ENCODE measurements at places on chromosomes 16 and 17.
A peak's percentile ranks its signal among the peaks of the same experiment; 100 is the strongest.

- DNase-seq, result no peak
Measured at GRCh38 chr17:4329838-4330237, 36.6 kb downstream of the UBE2G1 start.

DNA sequence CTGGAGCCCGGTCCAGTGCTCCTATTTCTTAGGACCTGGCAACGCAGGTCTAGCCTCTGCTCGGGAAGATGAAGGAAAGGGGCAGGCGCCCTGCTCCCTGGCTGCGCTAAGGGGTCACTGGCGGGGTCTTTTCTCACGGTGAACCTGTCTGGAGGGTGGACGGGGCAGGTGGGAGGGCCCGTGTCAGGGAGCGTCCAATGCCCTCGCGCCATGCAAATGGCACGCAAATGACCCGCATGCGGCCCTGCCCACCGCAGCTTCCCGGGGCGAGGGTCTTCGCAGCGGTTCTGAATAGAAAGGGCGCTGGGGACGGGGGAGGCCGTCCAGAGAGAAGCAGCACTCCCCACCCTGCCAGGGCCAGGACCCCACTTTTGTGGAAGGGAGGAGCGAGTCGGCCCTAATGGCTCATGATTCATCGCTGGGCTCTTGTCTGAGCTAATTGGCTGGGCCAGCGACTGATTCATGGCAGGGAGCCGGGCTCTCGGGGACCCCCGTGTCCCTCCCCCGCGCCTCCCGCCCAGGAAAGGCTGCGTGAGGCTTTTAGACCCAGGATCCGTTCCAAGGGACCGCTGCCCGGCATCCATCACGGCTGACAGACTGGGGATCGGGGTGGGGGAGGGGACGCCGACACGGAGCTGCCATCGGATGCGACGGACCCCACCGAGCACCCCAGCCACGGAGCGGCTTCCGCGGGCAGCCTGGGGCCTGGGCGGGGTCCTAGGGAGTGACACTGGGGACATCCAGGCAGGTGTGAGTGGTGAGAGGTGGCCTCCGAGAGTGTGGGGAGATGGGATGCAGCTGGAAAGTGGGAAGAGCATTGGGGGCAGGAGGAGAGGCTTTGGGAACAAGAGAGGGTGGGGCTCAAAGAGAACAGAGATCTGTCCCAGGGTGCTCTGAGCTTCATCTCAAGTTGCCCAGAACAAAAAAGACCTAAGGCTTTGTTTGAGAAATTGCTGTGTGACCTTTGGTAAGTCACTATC is 25.0 kb upstream of the NGFR start:
- no peak for DNase-seq

GRCh38 chr17:46071796-46072195 is 72.7 kb downstream of the STH start:
- DNase-seq, result no peak

DNA sequence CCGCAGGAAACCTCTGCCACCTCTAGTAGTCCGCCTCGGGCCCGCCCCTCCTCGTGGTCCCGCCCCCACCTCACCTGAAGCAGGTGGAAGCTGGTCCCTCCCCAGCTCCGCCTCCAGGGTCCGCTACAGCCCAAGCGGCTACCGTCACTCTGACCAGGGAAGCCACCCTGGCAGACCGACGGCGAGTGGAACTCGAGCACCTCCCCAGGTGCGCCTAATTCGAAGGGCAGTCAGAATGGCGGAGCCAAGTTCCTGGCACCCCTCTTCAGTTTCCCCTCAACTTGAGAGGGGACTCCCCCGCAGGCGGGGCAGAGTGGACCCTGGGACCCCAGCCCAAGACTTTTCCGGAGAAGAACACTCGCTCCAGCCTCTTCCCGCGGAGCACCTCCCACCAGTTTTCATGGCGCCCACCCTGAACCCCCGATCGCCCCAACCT is 507 bp downstream of the FHOD1 start:
- DNase-seq, result peak; percentile 43

- no peak for DNase-seq
Measured at GRCh38 chr16:50154420-50154950, 1.4 kb downstream of the TENT4B start.

- no peak for DNase-seq
Measured at GRCh38 chr17:74702116-74702871, 10.4 kb downstream of the CD300LF start.

GRCh38 chr16:49335828-49336227 is 37.8 kb upstream of the C16orf78 start:
- no peak for DNase-seq

GRCh38 chr17:17495536-17496188 is 533 bp downstream of the RASD1 start:
- peak; percentile 17 for DNase-seq

DNA sequence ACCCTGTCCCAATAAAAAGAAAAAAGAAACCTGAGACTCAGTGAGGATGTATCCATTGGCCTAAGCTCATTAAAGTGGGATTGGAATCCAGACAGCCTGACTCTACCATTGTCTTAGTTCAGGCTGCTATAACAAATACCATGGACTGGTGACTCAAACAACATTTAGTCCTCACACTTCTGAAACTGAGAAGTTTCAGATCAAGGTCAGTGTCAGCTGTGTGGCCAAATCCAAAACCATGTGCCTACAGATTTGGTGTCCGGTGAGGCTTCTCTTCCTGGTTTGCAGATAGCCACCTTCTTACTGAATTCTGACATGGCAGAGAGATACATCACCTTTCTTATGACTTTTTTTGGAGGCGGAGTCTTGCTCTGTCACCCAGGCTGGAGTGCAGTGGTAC is 53.3 kb upstream of the KDM8 start:
- DNase-seq, result no peak

DNA sequence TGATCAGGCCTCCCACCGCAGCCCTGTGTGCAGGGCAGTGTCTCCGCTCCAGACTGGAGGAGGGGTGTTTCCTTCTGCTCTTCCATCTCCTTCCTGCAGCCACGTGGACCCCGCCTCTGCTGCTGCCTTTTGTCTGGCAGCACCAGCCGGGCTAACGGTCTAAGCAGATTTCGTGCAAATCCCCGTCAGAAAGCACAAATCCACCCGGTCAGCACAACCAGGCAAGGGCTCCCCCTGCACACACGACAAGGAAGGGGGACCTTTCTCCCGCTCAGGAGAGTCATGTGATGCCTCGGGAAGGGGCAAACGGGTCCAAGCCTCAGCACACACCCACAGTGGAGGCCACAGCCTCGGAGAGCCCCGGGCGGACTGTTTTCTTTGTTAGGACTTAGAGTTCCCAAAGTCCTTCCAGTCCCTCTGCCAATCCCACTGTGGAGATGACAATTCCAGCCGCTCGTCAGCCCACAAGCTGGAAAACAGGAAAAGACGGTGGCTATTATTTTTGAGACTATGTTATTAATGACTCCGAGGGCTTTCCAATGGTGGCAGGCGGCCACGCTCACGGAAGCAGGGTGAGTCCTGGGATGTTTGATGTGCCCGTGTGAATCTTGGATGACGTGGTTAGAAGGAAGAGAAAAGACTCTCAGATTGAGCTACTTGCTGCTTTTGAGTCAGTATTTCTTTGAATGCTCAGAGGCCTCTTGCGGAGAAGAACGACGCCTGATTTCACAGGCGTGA is 22.5 kb upstream of the MEAK7 start:
- DNase-seq, result no peak

GRCh38 chr16:72666267-72666666 is 381.7 kb downstream of the ZFHX3 start:
- no peak for DNase-seq

GRCh38 chr16:50326835-50327465 is 41.8 kb downstream of the BRD7 start:
- peak; percentile 40 for DNase-seq

GRCh38 chr16:70703041-70703834 is 17.4 kb upstream of the MTSS2 start:
- DNase-seq, result no peak

DNA sequence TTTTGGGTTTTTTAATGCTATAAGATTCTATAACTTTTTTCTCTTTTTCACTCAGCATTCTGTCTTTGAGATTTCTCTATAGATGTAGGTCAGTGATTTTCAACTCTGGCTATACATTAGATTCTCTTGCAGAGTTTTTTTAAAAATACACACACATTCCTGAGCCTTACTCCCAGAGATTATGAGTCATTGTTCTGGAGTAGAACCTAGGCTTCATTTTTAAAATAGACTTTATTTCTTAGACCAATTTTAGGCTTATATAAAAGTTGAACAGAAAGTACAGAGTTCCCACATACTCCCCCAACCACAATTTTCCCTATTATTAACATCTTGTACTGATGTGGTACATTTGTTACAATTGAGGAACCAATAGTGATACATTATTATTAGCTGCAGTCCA is 63.3 kb downstream of the CYB561 start:
- no peak for DNase-seq

DNA sequence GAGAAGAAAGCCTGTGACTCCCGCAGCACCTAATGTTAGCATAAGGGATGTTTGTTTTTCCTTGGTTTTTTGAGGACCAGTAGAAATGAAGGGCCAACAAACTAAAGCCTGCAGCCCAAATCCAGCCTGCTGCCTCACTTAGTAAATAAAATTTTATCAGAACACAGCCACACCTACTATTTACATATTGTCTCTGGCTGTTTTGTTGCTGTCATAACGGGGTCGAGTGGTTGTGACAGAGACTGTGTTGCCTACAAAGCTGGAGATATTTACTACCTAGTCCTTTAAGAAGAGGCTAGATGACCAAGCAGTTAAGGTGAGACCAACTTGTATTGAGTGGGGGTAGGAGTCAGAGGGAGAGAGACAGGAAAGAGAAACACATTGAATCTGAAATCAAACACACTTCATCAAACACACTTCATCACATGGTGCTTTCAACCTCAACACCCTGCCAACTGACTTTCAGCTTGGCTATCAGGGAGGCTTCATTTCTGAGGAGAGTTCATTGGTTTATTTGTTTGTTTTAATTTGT is 546.3 kb upstream of the CDH11 start:
- DNase-seq, result no peak

DNA sequence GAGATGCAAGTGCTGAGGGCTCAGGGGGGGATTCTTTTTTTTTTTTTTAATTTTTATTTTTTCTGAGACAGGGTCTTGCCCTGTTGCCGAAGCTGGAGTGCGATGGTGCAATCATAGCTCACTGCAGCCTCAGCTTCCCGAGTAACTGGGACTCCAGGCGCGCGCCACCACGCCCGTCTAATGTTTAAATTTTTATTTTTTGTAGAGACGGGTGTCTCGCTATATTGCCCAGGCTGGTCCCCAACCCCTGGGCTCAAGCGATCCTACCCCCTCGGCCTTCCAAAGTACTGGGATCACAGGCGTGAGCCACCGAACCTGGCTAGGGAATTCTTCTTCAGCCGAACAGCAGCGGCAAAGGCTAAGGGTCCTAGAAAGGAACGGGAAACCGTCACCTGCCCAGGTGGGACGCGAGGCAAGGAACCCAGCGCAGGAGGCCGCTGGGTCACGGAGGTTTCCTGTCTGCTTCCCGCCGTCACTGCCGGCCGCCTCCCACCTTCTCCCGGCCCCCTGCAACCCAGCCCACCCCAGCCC is 13.3 kb upstream of the OR1F1 start:
- no peak for DNase-seq

- DNase-seq, result no peak
Measured at GRCh38 chr16:82240111-82240510, 70.1 kb upstream of the MPHOSPH6 start.

DNA sequence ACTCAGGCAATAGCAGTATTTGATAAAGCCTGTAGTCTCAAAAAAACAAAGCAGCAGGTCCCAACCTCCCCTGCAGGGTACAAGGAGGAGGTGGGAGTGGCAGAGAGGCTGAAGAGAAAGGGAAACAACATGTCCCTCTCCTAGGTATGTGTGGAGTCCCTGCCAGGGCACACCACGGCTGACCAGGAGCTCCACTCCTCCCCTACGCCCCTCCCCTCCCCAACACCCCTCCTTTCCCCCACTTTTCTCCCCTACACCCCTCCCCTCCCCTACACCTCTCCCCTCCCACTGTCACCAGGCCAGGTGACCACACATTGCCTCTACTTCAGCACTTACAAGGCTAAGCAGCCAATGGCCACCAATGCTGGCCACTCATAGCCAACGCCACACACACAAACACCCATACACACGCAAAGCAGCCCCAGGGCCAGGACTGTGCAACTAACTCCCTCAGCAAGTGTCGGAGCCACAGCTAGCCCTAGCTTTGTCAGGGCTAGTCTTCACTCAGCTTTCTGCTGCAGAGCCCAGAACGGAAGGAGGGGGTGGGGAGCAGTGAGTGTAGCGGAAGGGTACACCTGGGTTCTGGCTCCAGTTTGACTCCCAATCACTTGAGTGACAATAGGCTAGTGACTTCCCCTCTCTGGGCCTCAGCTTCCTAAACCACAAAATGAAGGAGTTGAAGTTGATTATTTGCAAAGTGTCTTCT is 8.2 kb downstream of the CAVIN1 start:
- DNase-seq, result peak; percentile 72

DNA sequence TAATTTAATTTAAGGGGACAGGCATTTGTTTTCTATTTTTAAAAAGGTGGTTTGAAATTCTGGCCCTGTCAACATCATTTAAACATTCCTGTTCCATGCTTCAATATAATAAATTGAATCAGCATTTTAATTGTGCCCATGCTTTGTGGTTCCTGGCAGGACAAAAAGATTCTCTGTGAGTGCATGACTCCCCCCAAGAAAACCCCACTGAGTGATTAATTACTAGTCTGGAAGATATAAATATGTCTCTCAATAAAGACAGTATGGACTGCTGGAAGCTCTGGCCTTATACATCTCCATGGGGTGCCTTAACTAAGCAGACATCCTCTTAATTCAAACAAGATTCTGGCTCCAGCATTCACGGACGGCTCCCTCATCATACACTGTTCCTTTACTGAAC is 95.0 kb upstream of the PSMD7 start:
- no peak for DNase-seq

- no peak for DNase-seq
Measured at GRCh38 chr16:57093666-57094564, 1.5 kb downstream of the CPNE2 start.

DNA sequence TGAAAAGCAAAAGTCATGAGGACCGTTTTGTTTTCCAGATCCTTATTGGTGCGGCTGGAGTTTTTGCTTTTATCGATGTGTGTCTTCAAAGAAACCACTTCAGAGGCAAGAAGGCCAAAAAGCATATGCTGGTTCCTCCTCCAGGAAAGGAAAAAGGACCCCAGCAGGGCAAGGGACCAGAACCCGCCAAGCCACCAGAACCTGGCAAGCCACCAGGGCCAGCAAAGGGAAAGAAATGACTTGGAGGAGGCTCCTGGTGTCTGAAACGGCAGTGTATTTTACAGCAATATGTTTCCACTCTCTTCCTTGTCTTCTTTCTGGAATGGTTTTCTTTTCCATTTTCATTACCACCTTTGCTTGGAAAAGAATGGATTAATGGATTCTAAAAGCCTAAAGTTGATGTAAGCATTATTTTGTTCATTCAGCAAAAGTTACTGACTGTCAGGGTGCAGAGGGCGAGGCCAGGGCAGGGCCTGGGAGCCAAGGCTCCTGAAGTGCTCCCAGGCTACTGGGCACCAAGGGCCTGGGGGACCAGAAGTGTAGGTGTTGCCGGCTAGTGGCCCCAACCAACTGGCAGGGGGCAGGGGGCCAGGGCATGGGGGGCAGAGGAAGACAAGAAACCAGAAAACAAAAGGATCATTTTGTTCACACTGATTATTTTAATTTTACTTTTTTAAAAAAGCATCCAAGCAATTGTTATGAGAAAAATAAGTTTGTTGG is 8.8 kb downstream of the CMTM2 start:
- DNase-seq, result no peak

DNA sequence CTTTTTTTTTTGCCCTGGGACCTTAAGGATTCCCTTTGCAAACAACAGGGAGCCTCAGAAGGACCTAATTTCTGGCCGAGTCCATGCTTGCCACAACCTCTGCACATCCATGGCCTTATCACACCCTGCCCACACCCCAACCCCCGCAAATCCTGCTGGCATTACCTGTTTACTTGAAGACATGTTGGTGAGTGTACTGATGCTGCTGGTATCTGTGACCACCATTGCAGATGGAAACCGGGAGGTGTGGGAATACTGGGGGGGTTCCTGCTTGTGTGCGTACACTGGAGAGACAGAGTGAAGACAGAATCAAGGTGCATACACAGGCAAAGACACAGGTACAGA is 46.0 kb downstream of the HNF1B start:
- DNase-seq, result no peak

Data from stimulated activated CD4-positive, alpha-beta T cell treated with anti-CD3 and anti-CD28 coated beads, Interleukin-4, amount 100 ng/mL, for 4 hours (primary cell).